ENCODE measurements at places on chromosomes 7 and 10.

- DNase-seq = no peak
Observed at GRCh38 chr10:113692271-113692670, 12.6 kb downstream of the CASP7 start.

GRCh38 chr10:944034-944831 is 12.7 kb upstream of the LARP4B start:
- no peak for DNase-seq

DNA sequence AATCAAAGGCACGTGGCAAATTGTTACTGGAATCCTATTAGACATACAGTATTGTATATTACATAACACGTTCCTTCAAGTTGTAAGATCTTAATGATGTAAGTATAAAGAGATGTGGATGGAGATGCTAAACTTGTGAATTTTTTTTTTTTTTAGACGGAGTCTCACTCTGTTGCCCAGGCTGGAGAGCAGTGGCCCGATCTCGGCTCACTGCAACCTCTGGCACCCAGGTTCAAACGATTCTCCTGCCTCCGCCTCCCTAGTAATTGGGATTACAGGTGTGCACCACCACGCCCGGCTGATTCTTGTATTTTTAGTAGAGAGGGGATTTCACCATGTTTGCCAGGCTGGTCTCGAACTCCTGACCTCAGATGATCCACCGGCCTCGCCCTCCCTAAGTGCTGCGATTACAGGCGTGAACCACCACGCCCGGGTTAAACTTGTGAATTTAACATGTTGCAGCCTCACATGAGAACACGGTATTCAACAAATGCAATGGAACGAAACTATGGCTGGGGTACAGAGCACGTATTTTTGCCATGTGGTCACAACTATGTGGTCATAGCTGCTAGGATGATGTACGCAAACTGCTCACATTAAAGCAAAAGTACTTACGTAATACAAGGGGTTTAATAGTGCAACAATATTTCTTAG is 818 bp upstream of the SUPV3L1 start:
- peak; percentile 45 for DNase-seq

- peak; percentile 39 for DNase-seq
Observed at GRCh38 chr10:62437696-62438095, 63.5 kb downstream of the ZNF365 start.

- DNase-seq = no peak
Observed at GRCh38 chr10:100734295-100735086, 10.9 kb upstream of the PAX2 start.

- no peak for DNase-seq
Observed at GRCh38 chr7:20708896-20709295, 77.8 kb downstream of the SP8 start.

DNA sequence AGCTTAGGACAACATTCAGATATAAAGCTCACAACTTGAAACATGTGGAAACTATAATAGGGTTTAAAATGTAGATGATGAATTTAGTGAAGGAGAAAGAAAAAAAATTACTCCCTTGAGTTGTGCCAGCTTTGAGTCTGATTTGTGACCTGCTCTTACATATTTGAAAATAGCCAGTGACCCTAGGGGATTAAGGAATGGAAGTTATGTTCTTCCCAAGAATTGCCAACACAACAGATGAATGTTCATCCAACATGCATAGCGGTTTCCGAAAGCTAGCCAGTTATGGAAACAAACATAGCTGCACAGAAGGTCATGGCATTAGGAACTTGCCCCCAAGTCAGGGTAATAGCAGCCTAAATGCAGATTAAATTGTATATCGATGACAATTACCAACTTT is 10.8 kb downstream of the TMEM196 start:
- DNase-seq = no peak

GRCh38 chr7:47605816-47606575 is 24.1 kb upstream of the TNS3 start:
- DNase-seq = no peak

DNA sequence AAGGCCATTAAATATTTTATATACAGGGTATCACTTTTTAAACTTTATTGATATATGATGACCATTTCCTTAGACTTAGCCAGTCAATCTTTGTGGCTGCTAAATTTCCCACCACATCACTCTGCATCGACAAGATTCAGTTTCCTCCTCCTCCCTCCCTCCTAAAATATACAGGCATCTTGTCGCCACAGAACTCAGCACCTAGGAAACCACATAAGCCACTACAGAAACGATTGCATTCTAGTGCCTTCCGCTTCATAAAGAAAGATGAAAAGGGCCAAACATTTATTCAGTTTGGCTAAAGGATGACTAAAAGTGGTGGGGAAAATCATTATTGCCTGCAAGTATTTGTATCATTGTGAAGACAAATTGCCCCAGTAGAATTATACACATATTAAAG is 30.7 kb downstream of the ERCC6 start:
- no peak for DNase-seq

GRCh38 chr7:830069-830468 is 2.2 kb upstream of the SUN1 start:
- DNase-seq = no peak

DNA sequence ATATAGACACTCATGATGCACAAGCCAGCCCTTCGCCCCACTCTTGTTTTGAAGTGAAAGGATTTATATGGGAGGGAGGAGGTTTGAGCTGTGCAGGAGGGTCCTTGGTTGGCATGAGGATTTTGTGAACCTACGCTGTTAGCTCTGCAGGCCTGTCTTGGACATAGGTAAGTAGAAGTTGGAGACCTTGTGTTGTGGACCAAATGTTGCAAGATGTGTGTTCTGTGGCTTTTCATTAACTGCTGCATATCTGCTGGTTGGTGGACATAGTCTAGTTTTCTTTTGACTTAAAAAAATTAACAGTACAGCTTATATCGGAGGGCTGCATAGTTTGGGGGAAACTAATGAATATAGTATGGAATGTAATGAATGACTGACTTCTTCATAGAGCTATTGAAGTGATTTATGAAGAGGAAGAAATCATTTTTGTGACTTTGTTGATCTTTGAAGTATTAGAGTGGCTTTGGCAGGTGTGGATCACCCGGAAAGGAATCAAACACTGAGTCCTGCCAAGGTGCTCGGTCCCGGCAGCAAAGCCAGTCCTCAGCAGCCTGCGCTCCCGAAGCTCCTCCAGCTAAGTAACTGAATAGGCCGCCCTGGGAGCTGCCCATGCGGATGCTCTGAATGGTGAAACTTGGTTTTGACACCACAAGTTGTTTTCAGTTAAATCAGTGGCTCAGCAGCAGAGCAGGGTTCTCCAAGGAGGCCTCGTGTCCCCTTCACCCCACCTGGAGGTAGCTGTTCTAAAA is 3.2 kb downstream of the MGMT start:
- DNase-seq = no peak

DNA sequence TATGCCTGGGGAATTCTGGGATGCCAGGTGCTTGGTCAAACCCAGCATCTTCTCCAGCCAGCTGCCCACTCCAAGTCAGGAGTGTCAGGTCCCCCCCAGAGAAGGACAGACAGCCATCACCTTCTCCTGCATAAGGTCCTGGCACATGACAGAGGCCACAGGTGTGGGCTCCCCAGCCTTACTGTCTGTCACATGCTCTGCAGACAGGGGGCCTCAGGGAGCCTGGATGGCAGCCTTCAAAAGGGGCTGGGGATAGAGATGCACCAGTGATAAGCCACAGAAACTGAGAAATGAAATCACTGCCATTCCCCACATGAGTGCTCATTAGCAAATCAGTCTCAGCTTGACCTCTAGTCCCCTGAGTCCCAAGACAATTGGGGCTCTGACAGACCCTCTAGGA is 72.9 kb downstream of the PLXNA4 start:
- no peak for DNase-seq

DNA sequence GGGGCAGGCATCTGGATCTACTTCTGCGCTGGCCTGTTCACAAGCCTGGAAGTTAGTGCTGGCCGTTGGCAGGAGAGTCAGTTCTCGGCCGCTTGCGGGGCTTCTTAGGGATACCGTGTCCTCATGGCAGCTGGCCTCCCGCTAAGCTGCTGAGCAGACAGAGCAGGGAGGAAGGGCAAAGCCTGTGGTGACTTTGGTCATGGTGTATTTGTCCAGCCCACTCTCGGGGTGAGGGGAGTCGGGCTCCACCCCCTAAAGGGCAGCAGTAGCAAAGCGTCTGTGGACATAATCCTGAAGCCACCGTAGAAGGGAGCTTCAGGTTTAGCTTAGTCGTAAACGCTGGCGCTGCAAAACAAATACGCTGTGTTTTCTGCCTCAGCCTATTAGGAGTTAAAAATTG is 12.2 kb downstream of the UBE3C start:
- DNase-seq = no peak

All from NCI-H774 (cell line).